ENCODE measurements at places on chromosomes 13 and 19.
A peak's percentile ranks its signal among the peaks of the same experiment; 100 is the strongest.

DNA sequence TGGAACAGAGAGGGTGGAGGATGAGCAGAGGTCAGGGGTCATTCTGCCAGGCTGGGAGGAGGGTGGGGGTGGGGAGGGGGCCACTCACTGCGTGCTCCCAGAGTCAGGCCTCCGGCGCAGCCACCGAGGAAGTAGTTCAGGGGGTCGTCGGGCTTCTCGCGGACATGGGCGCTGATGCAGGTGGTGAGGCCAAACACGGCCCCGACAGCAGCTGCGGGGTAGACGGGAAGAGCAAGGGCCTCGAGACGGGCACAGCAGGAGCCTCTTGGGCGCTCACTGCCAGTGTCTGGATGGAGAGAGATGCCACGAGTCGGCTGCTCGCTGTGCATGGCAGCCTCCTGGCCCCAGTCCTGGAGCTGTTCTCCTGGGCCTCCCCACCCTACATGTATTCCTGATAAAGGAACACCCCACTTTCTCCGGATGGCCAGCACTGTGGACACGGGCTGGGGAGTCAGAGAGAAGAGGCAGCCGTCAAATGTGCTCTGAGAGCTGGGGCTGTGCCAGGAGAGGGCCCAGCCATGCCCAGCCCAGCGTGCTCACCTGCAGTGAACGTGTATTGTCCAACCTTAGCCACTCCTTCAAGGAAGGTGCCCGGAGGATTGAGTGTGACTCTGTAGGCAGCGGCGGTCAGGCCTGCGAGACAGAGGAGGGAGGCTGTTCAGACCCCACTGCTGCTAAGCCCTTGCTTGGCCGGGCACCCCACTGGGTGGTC is 7.1 kb downstream of the NDUFA11 start:
- DNase-seq: no peak

DNA sequence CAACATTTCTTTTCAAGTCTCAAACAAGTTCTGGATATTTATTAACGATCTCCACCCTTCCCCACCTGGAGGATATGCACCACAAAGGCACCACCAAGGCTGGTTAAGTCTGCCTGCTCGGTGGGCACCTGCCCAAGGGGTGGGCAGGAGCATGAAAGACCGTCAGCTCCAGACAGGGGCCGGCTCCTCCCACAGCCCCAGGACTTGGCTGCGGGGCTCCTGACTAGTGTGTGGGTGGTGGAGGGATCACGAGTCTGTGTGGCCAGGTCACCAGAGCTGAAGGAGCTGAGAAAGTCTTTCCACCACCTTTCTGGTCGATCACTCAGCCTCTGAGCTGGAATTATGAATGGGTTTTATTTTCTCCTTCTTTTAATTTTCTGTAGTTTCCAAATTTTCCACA is 7.8 kb downstream of the SLC7A1 start:
- peak; percentile 85 for DNase-seq

- DNase-seq: peak; percentile 61
Measured at GRCh38 chr19:46482631-46483030, 11.3 kb upstream of the PNMA8A start.

- no peak for DNase-seq
Measured at GRCh38 chr13:103510007-103510535, 443.9 kb upstream of the SLC10A2 start.

- DNase-seq: no peak
Measured at GRCh38 chr13:97934590-97934989, 18.9 kb upstream of the IPO5 start.

GRCh38 chr13:72113076-72113475 is 246.1 kb upstream of the DACH1 start:
- DNase-seq: no peak

DNA sequence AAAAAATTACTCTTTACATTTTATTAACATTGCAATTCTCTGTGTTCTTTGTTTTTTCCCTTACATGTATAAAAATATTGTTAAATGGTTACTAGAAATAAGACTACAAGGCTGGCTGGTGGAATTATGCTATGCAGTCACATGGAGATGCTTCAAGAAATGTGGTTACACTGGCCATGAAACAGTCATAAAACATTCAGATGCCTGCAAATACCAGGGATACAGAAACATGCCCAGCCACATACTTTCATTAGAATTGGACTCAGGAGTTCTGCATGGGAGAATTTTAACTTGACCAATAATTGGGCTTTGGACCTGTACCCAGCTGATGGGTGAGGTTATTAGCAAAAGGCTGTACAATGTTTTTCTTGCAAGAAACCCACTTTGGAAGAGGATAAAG is 1407.7 kb upstream of the SLC10A2 start:
- no peak for DNase-seq

- peak; percentile 2 for DNase-seq
Measured at GRCh38 chr19:53002479-53002878, 11.2 kb upstream of the ERVV-1 start.

- peak; percentile 30 for DNase-seq
Measured at GRCh38 chr19:10510301-10510802, 6.9 kb downstream of the S1PR5 start.

DNA sequence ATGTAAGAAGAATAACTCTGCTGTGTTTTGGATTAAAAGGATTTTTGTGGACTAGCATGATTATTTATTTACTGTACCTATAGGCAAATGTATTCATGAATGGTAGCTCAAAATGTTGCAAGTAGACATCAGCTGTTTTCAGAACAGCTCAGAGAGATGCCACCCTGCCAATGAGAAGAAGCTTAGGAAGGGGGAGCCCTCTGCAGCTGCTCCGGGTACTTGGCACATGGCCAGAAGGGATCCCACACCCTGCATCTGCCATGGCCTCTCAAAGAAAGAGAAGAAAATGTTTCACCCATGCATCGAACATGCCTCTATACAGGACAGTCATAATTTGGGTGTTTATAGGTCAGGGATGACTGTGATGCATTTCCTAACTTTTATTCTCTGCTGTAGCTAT is 30.5 kb upstream of the MBNL2 start:
- no peak for DNase-seq

- DNase-seq: no peak
Measured at GRCh38 chr13:112204346-112205327, 137.7 kb downstream of the SOX1 start.

DNA sequence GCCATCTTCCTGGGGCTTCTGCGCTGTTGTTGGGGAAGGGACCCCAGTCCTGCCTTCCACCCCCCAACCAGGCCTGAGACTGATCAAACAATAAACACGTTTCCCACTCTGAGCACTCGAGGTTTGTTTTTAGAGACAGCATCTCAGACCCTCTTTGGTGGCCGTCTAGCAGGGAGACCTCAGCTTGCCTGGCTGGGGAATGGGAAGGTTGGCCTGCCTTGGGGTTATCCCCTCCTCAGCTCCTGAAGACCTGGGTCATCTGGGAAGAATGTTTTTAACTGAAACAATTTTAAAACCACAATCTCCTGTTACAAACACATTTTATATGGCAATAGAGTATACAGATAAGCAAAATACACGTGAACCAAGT is 2.0 kb downstream of the ZNF581 start:
- DNase-seq: no peak

- peak; percentile 86 for DNase-seq
Measured at GRCh38 chr19:6800991-6801484, 28.5 kb downstream of the VAV1 start.

- no peak for DNase-seq
Measured at GRCh38 chr13:99845161-99845874, 126.2 kb downstream of the ZIC5 start.

DNA sequence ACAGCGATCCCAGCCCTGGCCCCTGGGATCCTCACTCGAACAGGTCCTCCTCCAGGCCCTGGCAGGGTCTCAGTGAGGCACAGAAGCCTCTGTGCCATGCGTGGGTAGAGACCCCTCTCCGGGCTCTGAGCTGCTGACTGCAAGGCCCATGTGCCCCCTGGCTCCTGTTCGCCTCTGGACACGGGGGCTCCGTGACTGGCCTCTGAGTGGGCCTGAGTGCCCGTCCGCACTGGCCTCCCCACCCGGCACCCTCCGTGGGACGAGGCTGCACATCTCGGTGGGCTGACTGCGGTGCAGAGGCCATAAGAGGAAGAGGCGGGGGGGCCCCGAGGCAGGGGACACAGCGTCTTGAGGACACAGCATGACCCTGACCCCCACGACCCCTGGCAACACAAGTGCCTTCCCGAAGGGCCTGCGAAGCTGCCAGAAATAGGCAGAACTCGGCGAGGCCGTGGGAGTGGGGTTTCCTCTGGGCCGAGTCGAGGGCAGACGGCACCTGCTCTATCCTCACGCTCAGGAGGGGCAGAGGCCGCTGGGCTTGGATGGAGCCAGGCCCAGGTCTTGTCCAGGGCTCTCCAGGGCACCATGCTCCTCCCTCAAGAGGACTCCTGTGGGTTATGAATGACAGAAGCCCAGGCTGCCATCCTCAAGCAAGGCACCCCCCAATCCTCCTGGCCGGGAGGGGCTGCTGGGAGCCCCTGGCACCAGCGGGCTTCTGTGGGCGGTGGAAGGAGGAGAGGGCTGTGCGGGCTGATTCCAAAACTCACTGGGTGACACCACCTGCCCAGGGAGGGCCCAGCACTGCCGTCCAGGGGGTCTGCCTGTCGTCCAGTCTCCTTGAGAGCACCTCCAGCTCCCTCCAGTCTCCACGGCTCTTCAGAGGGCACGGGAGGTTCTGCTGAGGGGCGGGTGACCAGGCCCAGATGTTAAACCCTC is 52.6 kb downstream of the RASA3 start:
- DNase-seq: no peak

- DNase-seq: peak; percentile 88
Measured at GRCh38 chr19:40598121-40598917, 2.9 kb upstream of the LTBP4 start.

DNA sequence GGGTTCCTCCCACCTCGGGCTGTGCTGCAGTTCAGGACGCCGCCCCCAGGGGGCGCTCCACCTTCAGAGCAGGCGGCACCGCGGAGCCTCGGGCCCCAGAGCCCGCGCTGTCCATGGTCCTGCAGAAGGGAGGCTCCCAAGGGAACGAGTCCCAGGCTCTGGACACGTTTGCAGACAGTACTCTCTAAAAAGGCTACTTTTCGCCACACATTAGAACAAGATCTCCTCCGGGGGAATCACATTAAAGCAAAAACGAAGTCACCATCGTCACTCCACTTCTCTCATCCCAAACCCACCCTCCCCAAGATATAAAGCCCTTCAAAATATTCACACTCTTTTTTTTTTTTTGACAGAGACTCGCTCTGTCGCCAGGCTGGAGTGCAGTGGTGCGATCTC is 4.6 kb upstream of the SIGLEC10 start:
- peak; percentile 88 for DNase-seq

GRCh38 chr13:109684824-109685202 is 101.6 kb downstream of the IRS2 start:
- DNase-seq: no peak

GRCh38 chr13:76890021-76890420 is 3.8 kb upstream of the KCTD12 start:
- DNase-seq: peak; percentile 30

DNA sequence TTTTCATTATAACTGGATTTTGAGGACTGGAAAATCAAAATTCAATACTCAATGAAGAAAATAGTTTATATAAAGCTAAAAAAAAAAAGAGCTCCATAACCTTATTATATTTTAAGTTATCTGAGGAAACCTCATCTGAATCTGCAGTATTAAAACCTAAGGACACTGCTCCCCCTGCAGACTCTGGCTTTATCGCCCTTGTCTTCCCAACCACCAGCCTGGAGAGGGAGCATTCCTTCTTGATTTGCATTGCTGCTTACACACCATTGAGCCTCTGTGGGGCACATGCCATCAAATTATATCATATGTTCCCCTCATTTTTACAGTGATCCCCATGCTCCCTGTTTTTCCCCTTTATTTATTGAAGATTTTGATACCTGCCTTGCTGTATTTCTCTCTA is 871.4 kb upstream of the GPC6 start:
- no peak for DNase-seq

DNA sequence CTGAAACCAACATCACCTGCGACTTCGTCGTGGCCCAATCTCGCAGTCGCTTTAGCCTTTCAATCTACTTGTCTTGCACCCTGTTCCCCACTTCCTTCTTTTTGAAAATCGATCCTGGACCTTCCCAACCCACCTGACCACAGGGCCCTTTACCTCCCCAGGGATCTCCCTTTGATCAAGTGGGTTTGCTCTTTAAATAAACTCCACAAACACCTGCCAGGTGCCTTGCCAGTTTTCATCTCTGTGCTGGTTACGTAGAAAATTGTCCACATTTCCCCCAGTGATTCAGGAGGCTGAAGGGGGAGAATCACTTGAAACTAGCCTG is 14.5 kb upstream of the RAB20 start:
- DNase-seq: no peak

DNA sequence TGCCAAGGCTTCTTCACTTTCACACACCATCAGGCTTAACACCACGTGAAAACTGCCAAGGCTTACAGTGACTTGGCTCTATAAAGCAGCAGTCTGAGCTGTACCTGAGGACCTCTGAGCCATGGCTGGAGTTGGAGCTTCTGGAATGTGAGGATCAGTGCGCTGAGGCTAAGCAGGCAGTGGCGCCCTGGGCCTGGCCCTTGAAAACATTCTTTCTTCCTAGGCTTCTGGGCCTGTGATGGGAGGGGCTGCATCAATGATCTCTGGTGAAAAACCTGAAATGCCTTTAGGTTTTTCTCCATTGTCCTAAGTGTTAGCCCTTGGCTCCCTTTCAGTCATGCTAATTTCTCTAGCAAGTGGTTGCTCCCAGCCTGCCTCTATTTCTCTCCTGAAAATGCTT is 192.5 kb upstream of the PCDH20 start:
- no peak for DNase-seq

GRCh38 chr13:45584816-45585215 is 30.7 kb downstream of the ERICH6B start:
- DNase-seq: peak; percentile 6

- no peak for DNase-seq
Measured at GRCh38 chr19:43300206-43300605, 30.9 kb upstream of the PSG9 start.

DNA sequence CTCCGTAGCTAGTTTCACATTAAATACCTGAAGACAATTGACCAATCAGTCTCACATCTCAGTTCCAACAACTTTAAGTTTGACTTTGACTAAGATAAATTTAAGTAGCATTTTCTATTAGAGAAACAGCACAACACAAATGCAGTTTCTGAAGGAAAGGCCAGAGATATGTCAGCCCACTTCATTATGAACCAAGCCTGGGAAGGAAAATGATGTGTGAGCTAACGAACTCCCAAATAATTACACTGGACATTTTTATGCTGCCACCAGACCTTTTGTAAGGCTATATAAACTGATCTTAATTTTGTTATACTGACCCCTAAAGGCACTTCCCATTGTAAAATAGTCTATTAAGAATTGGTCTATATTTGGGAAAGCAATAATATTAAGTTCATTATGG is 57.9 kb upstream of the DACH1 start:
- no peak for DNase-seq

DNA sequence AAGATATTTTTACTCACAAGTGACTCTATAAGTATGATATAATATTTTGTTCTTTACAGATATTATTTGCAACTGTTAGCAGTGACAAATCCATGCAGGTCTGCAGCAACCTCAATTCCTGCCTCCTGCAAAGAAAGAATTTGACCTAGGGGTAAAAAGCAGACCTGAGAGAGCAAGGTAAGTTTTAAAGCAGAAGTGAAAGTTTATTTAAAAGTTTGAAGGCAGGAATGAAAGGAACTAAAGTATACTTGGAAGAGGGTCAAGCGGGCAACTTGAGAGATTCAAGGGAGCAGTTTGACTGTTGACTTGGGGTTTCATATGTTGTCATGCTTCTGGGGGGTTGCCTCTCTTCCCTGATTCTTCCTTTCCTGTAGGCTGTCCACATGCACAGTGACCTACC is 520.1 kb upstream of the PCDH20 start:
- DNase-seq: no peak

All from GM23248 (cell line).